ENCODE measurements at places on chromosomes 1 and 21. TPM values are rescaled to one million over a fixed set of nuclear protein-coding genes. Genes with fewer than 3 reads are reported as not detected.

Gene CORT
- 1.4 TPM for polyA plus RNA-seq

Gene MSH4
- 0.59 TPM for polyA plus RNA-seq

Gene CAMK2N1
- 52.4 TPM for polyA plus RNA-seq

Gene PPP1R15B
- polyA plus RNA-seq, result 33.7 TPM

Gene POU3F1
- not detected for polyA plus RNA-seq

Gene OLIG2
- not detected for polyA plus RNA-seq

Gene AMIGO1
- polyA plus RNA-seq, result 2.6 TPM

Gene XKR8
- polyA plus RNA-seq, result 6.6 TPM

Gene FTCD
- 1.8 TPM for polyA plus RNA-seq

Gene LCE3D
- polyA plus RNA-seq, result not detected

Gene KCND3
- polyA plus RNA-seq, result 0.40 TPM

Gene CNR2
- 0.05 TPM for polyA plus RNA-seq

Gene C1QB
- polyA plus RNA-seq, result 16.6 TPM

Gene TFF2
- not detected for polyA plus RNA-seq

Gene RNF186
- 0.19 TPM for polyA plus RNA-seq

Gene MPL
- polyA plus RNA-seq, result 0.86 TPM

Gene CRYZL1
- 48.9 TPM for polyA plus RNA-seq

Gene BROX
- 44.9 TPM for polyA plus RNA-seq

Gene PLEKHA6
- 13.9 TPM for polyA plus RNA-seq

Data from right lung (tissue), 10 donors.